ENCODE measurements at places on chromosomes 16 and 17. TPM values are rescaled to one million over a fixed set of nuclear protein-coding genes. Genes with fewer than 3 reads are reported as not detected.

DNA sequence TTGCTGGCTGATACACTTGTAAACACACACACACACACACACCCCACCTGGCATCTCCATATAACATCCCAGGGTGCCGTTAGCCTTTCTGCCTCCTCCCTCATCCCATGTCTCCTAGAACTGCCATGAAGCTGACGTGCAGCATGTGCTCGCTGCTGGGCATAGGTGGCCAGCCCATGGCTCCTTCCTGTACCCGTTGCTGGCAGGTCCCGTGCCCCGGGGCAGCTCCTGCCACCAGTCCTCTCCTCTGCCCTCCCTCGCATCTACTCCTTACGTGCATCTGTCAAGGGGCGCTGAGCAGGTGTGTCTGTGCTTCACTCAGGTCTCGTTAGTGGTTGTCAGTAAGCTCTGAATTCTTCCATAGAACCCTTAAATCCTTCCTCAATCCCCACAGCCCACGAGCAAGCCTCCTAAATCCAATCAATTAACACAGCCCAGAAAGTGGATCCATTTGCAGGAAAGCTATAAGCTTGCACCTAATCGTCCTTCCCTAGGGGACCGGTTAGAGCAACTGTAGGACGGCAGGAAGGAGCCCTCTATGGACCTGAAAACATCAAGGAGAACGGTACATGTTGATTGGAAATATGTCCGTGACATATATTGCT lies 218.1 kb upstream of the FOXF1 start:
- no peaks in the 10 kb centered on the region for H3K4me1 ChIP-seq
- H3K36me3 ChIP-seq: no peaks in the 10 kb centered on the region
- H3K4me3 ChIP-seq: no peak overlapping the region

DNA sequence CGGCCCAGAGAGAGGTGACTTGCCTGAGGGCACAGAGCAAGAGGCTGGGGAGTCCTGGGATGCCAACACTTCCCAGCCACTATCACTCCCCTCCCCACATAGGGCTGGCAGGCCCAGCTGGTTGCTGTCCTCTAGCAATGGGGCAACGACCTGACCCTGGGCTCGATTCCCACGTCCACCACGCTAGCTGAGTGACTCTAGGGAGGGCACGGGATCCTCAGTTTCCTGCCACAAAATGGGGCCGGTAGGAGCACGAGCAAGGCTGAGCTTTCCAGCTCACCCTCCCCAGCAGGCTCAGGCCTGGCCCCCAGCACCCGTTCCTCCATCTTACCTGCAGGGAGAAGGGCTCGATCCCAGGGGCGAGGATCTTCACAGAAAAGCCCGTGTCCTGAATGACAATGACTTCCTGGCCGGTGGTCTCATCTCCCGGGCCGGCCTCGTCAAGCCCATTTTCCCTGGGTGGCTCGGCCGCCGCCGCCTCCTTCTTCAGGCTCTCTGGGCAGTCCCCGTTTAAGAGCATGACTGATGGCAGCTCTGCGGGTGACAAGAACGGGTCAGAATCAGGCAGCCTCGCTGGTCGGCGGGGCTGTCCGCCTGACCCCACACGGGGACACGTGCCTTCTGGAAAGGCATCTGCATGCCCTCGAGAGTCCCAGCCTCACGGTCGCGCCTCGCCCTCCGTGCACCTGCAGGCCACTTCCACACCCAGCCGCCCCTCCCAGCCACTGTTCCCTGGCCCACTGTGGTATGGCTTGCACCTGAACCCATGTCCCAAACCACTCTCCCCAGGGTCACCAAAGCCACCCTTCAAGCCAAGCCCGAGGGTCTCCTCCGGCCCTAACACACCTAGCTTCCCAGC lies 7.3 kb downstream of the CLUH start:
- peaks cover 24% of the 10 kb centered on the region for H3K36me3 ChIP-seq
- H3K4me3 ChIP-seq: no peak overlapping the region
- H3K27me3 ChIP-seq: no peaks in the 10 kb centered on the region
- no peak for DNase-seq
- H3K27ac ChIP-seq: no peak overlapping the region

- H3K27ac ChIP-seq: no peak overlapping the region
- no peak overlapping the region for H3K4me3 ChIP-seq
- peaks cover 14% of the 10 kb centered on the region for H3K4me1 ChIP-seq
- H3K36me3 ChIP-seq: peaks cover 6% of the 10 kb centered on the region
- DNase-seq: no peak
Observed at GRCh38 chr17:79792341-79792871, 4.5 kb downstream of the CBX8 start.

- H3K36me3 ChIP-seq: peaks cover 3% of the 10 kb centered on the region
- H3K4me3 ChIP-seq: no peak overlapping the region
- H3K4me1 ChIP-seq: peaks cover 36% of the 10 kb centered on the region
- H3K27me3 ChIP-seq: no peaks in the 10 kb centered on the region
Observed at GRCh38 chr16:28308794-28309584, 16.7 kb downstream of the SBK1 start.

- H3K27me3 ChIP-seq: no peaks in the 10 kb centered on the region
- no peaks in the 10 kb centered on the region for H3K36me3 ChIP-seq
- DNase-seq: no peak
- peak overlapping the region; percentile 69 for H3K27ac ChIP-seq
- no peak overlapping the region for H3K4me3 ChIP-seq
Observed at GRCh38 chr16:81442916-81443687, 1.5 kb upstream of the CMIP start.

DNA sequence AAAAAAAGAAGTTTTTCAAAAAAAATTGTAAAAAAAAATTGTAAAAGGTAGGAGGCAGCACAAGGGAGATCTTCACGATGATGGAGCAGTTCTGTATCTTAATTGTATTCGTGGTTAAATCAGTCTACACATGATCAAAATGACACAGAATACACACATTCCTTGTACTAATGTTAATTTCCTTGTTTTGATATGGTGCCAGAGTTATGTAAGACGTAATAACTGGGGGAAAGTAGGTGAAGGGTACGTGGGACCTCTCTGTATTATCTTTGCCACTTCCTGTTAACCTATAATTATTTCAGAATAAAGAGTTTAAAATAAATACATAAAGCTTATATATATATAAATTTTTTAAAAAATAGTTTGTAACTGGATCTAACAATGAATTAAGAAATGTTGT lies 36.8 kb downstream of the HELZ start:
- H3K36me3 ChIP-seq: no peaks in the 10 kb centered on the region
- no peak overlapping the region for H3K4me3 ChIP-seq
- no peak for DNase-seq
- peaks cover 2% of the 10 kb centered on the region for H3K4me1 ChIP-seq

DNA sequence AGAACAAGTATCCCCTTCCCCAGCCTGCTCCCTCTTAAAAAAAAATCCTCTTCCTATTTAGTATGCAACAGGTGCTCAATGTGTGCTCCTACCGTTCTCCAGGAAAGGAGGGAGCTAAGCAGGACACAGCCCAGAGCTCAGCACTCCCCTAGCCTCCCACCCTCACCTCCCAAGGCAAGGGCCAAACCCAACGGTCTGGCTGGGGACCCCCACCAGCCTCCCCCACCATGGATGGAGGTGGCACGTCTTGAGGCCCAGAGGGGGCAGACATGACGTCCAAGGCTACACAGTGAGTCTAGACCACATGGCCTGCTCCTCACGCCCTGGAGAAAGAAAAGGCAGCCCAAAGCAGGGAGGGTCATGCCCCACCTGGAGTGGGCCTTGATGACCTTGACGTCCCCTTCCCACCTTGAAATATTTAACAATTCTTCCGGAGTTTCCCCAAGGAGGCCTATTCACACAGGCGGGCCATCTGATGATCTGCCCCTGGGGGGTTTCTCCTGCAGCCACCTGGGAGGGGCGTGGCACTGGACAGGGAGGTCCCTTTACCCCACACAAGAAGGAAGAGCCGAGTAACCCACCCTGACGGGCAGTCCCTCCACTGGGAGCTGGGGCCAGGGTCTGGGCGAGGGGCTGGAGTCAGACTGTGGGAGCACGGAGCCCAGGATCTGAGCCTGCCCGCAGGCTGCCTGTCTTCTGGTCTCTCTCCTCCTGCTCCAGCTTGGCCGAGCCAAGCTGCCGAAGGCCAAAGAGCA lies 89.4 kb upstream of the CBX4 start:
- H3K27ac ChIP-seq: no peak overlapping the region
- H3K4me3 ChIP-seq: no peak overlapping the region
- H3K4me1 ChIP-seq: peaks cover 2% of the 10 kb centered on the region
- DNase-seq: no peak
- H3K36me3 ChIP-seq: no peaks in the 10 kb centered on the region

DNA sequence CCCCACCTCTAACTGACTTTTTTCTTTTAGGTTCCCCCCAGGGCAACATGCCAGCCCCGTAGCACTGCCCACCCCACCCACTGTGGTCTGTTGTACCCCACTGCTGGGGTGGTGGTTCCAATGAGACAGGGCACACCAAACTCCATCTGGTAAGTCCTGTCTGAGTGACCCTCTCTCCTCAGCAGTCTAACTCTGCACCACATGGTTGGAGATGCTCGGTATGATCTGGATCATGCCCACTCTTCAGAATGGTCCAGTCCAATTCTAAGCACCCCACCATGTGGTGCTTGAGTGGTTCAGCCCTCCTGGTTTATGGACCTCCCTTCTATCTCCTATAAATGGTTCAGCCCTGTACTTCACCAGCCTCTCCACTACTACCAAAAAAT lies 5.9 kb downstream of the KDM6B start:
- H3K4me1 ChIP-seq: peaks cover 45% of the 10 kb centered on the region
- H3K36me3 ChIP-seq: peaks cover 11% of the 10 kb centered on the region
- no peak for DNase-seq
- no peaks in the 10 kb centered on the region for H3K27me3 ChIP-seq
- H3K4me3 ChIP-seq: no peak overlapping the region

- no peaks in the 10 kb centered on the region for H3K36me3 ChIP-seq
- no peak for DNase-seq
- no peak overlapping the region for H3K4me3 ChIP-seq
- peaks cover 6% of the 10 kb centered on the region for H3K4me1 ChIP-seq
- H3K27me3 ChIP-seq: no peaks in the 10 kb centered on the region
Observed at GRCh38 chr17:72640415-72641165, 451.9 kb downstream of the SLC39A11 start.

DNA sequence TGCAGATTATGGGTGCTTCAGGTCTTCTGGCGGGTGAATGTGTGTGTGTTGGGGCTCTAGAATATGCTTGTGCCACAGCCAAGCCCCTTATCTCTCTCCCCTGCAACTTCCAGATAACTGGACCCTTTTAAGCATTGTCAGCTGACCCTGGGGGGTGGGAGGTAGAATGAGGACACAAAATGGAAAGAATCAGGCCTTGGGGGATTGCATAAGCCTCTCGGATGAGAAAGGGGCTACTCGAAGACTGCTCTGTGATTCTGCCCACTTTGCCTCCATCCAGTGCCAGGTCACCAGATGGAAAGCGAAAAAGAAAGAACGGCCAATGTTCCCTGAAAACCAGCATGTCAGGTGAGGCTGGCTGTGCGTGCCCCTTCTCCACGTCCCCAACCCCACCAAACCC lies 13.8 kb downstream of the THRA start:
- DNase-seq: no peak
- H3K4me1 ChIP-seq: peaks cover 9% of the 10 kb centered on the region
- H3K27ac ChIP-seq: no peak overlapping the region
- no peaks in the 10 kb centered on the region for H3K27me3 ChIP-seq
- H3K36me3 ChIP-seq: peaks cover 43% of the 10 kb centered on the region

GRCh38 chr16:81707411-81708265 lies 71.5 kb upstream of the PLCG2 start:
- H3K4me1 ChIP-seq: no peaks in the 10 kb centered on the region
- H3K4me3 ChIP-seq: no peak overlapping the region
- no peak for DNase-seq
- peaks cover 27% of the 10 kb centered on the region for H3K36me3 ChIP-seq
- H3K27me3 ChIP-seq: no peaks in the 10 kb centered on the region

DNA sequence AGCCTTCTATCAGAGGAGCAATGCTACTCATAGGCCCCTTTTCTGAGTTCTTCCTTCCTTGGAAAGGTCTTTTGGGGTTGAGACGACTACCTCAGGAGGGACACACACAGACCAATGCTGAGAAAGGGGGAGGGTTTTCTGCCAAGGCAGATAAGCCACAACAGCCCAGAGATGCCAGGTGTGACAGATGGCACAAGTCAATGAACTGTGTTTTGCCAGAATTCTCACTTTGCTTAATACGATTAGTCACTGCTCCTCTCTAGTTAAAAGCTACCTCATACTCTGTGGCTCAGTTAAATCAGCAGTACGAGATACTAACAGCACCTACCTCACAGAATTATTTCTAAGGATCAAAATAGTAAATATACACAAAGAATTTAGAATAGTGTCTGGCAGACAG lies 8.0 kb downstream of the BRD7 start:
- peaks cover 36% of the 10 kb centered on the region for H3K36me3 ChIP-seq
- H3K4me1 ChIP-seq: peaks cover under 1% of the 10 kb centered on the region
- DNase-seq: no peak

- no peak overlapping the region for H3K4me3 ChIP-seq
- peaks cover 2% of the 10 kb centered on the region for H3K36me3 ChIP-seq
- no peak for DNase-seq
- H3K27ac ChIP-seq: no peak overlapping the region
Observed at GRCh38 chr17:78276098-78276887, 44.9 kb downstream of the TMEM235 start.

DNA sequence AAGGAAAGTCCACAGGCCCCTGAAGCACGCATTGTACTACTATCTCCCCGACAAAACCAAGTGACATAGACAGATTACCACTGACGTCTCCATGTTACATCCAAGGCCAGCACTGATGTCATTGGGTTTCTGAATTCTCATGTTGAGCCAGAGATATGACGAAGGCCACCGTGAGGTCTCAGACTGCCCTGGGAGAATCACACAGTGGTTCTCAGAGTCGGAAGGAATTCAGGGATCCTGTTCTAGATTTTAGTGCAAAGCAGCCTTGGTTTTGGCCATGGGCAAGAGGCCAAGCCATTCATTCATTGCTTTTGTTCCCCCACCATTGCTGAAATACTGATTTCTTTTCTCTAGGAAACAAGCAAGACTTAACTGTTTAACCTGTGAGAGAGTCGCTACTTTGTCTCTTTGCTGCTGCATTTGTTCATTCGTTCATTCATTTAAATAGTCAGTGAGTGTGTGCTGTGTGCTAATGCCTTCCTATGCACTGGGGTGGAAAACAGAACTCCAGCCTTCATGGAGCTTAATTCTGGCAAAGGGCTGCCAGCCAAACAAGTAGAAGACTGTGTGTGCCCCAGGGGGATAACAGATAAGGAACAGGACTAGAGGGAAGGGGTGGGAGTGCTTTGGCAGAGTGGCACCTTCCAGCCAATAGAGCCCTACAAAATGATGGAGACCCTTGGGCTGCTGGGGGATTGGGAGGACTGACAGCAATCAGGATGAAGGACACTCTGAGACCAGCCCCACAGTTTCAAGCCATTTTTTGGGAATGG lies 222.3 kb downstream of the MSI2 start:
- H3K27ac ChIP-seq: no peak overlapping the region
- no peaks in the 10 kb centered on the region for H3K4me1 ChIP-seq
- no peak for DNase-seq
- H3K27me3 ChIP-seq: no peaks in the 10 kb centered on the region

GRCh38 chr16:80816356-80816755 lies 12.0 kb upstream of the CDYL2 start:
- peaks cover 6% of the 10 kb centered on the region for H3K27me3 ChIP-seq
- no peak overlapping the region for H3K27ac ChIP-seq
- H3K4me3 ChIP-seq: no peak overlapping the region
- DNase-seq: no peak
- no peaks in the 10 kb centered on the region for H3K36me3 ChIP-seq

CACNA1G gene
- not detected for total RNA-seq

KRT33B gene
- not detected for total RNA-seq

NARF gene
- total RNA-seq: 85.7 TPM

CD68 gene
- total RNA-seq: 5.5 TPM

GSG1L gene
- total RNA-seq: not detected

GCGR gene
- not detected for total RNA-seq

PFN1 gene
- 744 TPM for total RNA-seq

RPRML gene
- total RNA-seq: not detected

CCDC92B gene
- 0.53 TPM for total RNA-seq

Data from T-cell (primary cell).